ENCODE measurements at places on chromosomes 2 and 18.

DNA sequence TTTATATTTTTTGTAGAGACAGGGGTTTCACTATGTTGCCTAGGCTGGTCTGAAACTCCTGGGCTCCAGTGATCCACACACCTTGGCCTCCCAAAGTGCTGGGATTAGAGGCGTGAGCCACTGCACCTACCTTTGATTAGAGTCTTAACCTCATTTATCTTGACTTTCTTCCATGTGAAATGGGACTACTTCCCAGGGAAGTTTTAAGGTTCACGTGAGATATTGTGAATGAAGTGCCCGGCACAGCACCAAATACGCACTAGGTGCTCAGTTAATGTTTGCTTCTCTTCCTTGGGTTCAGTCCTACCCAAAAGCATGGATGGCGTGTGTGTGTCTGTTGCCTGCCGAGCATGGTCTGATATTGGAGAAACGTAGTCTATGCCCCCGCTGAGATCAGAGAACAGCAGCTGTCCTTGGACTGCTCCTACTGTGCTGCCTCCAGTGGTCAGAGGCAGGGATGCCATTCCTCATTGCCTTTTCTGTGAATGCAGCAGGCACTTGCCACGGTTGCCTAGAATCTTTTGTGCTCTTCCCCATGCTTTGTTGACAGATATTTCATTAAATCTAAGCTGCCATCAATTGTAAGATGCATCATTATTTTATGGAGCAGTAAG, 12.3 kb upstream of the TFCP2L1 start:
- DNase-seq, result no peak

GRCh38 chr2:71694501-71695234, 241.3 kb downstream of the DYSF start:
- DNase-seq, result no peak

GRCh38 chr2:54052825-54053718, 62.3 kb upstream of the ACYP2 start:
- DNase-seq, result no peak

- DNase-seq, result no peak
Observed at GRCh38 chr2:138779406-138779780, 797 bp downstream of the NXPH2 start.

GRCh38 chr2:226839161-226839560, 3.3 kb downstream of the RHBDD1 start:
- DNase-seq, result no peak

- no peak for DNase-seq
Observed at GRCh38 chr2:237790353-237790752, 8.2 kb upstream of the RBM44 start.

- DNase-seq, result no peak
Observed at GRCh38 chr2:227996366-227996765, 124.9 kb downstream of the DAW1 start.

GRCh38 chr2:113905886-113906285, 16.0 kb downstream of the ACTR3 start:
- DNase-seq, result no peak

DNA sequence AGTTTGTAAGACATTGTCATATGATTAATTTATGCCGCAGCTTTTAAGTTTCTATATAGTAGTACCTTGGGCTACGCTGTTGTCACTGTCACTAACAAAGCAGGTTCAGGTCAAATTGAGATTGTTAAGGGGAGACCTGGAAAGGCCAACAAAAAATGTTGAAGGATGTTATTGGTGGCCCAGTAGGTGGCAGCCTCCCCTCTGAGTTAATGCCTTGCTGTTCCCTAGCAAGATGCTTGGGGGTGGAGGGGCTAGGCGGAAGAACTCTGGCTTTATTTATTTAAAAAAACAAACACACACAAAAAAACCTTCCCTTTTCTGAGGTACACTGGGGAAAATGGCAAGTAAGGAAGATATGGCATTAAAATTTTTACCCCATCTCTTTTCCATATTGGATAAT, 128.3 kb upstream of the ATP5MC3 start:
- no peak for DNase-seq

DNA sequence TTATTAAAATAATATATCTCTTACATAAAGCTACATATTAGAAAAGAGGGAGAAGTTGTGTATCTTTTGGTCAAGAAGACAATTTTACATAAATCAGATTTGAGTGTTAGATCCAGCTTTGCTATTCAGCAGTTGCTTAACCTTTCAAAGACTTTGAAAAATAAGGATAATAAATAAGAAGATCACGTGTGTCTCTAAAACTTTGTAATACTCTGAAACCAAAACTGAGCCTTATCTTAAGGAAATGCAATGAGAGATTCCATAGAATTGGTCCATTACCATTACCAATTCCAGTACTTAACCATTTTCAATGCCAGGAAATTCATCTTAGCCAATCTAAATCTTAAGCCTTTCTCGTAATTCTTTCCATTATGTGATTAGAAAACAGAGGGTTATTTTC, 89.2 kb upstream of the COL5A2 start:
- DNase-seq, result no peak

- DNase-seq, result no peak
Observed at GRCh38 chr2:60423505-60423904, 129.9 kb downstream of the BCL11A start.

GRCh38 chr2:11711751-11712150, 34.7 kb upstream of the LPIN1 start:
- DNase-seq, result no peak

DNA sequence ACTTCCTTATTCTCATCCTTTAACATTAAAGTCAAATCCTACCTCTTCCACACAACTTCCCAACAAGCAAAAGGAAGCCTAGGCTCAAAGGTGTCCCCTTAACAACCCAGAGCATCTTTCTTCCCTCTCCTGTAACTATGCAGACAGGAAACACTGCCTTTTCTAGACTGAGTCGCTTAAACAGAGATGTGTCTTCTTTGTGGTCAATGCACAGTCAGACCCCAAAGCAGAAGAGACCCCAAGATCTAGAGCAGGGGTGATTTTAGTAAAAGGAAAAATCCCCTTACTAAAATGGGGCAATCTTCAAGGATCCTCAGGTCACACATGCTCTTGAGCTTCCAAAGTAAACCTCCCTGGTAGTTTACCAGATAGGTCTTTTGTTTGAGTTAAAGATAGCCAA, 86.6 kb upstream of the POMC start:
- DNase-seq, result no peak

DNA sequence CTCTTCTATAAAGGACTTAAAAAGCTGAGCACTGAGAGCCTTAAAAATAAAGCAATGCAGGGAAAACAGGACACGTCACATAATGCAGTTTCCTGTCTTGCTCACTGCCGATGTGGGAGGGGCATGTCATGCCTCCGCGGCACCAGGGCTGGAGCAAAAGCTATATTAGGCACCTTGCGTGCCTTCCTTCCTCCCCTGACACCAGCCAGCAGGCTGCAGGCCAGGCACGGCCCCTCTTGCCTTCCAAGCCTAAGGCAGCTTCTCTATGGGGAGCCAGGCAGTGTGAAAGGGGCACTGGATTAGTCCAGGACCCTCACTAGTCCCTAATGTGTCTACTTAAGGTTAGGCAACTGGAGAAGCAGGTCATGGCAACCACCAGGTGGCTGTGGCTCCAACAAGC, 26.3 kb downstream of the MRPL35 start:
- DNase-seq, result no peak

DNA sequence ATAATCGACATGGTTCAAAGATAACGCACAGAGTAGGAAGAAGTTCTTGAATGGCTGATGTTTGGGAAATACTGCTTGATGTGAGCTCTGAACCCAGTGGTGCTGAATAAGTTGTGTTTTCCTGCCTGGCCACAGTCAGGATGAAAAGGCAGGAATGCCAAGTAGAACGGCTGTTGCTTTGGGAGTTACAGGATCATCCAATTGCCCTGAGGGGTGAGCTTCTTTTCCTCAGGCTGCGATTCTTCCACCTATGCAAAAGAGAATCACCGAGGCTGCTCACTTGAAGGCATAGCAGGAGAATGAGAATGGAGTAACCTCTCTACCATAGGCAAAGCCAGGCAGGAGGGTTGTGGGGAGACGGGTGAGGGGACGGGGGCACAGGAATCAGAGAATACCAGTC, 14.4 kb upstream of the IGFBP2 start:
- DNase-seq, result no peak

DNA sequence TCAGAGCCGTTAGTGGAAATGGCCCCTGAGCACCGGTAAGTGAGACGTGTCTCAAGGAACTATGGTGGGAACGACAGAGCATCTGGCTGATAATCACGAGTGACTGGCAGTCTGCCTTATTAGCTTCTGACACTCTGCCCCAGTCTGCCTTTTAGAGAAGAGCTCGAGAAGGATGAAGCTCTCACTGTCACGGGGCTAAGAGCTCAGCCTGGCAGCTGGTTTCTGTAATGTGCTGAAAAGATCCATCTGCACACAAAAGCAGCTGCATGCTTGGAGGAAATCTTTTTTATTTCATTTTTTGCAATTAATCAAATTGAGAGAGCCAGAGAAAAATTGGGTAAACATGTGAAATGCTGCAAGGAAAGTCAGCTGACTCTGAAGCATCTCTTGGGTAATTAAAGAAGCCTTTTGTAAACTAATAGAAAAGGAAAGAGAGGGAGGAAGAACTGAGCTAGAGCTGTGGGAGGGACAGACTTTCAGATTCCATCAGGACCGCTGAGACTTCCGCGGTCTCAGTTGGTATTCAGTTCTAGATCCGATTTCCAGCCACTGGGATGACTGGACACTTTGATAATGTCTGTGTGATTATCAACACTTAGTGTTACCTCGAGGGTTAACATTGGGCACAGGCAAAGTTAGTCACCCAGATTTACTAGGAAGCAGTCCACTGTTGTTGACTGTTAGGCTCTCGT, 24.4 kb downstream of the MBP start:
- DNase-seq, result no peak

- no peak for DNase-seq
Observed at GRCh38 chr18:49725809-49726674, 87.3 kb downstream of the ACAA2 start.

- no peak for DNase-seq
Observed at GRCh38 chr2:85194780-85195480, 61.7 kb downstream of the TCF7L1 start.

DNA sequence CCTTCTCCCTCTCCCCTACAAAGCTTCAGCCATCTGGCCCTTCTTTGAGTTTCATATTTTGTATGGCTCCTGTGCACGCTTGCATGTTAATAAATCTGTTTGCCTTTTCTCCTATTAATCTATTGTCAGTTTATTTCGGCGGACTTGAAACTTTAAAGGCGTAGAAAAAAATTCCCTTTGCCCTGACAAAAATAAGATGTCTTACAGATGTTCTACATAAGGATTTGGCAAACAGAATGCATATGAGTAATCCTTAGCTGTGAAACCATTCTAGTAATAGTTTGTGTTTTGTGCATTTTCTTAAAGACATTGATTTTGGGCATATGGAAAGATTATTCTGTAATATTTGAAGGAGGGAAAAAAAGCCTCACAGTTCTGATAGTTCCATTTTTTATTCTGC, 15.0 kb upstream of the BMPR2 start:
- no peak for DNase-seq

Data from right renal pelvis (tissue), 4 donors.